Right lung (tissue), 10 donors: ENCODE measurements at places on chromosomes 2 and 18.

DNA sequence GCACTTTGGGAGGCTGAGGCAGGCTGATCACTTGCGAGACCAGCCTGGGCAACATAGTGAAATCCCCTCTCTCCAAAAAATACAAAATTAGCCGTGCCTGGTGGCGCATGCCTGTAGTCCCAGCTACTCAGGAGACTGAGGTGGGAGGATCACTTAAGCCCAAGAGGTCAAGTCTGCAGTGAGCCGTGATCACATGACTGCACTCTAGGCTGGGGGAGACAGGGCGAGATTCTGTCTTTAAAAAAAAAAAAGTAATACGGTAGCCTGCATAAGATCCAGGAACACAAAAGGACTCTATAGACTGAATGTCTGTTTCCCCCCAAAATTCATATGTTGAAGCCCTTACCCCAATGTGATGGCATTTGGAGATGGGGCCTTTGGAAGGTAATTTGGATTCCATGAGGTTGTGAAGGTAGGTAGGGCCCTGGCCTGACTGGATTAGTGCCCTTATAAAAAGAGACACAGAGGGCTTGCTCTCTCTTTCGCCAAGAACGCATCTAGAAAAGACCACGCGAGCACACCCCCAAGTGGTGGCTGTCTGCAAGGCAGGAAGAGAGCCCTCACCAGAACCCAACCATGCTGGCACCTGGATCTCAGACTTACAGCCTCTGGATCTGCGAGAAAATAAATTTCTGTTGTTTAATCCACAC, 17.0 kb downstream of the MBOAT2 start:
- no peak for DNase-seq

DNA sequence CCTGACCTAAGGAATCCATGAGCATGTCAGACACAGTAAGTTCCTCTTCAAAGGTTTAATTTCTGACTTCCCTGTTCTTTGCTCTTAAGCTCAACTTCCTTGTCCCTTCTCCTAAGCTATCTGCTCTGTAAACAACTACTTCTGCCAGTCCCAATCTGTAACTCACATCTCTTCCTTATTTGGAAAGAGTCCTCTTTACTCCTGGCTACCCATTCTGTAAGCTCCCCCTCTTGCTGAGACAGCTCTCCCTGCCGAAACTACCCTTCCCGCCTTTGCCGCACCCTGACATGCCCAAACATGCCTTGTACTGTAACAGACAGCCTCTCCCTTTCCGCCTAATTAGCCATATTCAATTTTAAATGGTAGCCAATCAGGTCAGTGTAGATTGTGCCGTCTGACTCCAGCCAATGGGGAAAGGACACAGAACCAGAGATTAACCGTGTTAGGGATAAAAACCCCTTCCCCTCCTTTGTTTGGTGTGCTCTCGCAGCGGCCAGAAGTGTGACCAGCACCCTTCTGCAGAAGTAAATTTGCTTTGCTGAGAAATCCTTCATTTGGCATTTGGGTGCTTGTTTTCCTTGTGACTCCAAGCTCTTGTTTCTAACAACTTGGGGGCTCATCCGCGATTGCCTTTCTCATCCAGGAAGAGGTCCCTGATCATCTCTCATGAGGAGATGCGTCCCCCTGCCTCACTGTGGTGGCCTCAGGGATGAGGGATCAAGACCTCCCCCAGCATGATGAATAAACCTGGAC, 49.0 kb downstream of the PIAS2 start:
- DNase-seq: no peak

GRCh38 chr2:191824398-191824797, 22.5 kb downstream of the CAVIN2 start:
- no peak for DNase-seq

DNA sequence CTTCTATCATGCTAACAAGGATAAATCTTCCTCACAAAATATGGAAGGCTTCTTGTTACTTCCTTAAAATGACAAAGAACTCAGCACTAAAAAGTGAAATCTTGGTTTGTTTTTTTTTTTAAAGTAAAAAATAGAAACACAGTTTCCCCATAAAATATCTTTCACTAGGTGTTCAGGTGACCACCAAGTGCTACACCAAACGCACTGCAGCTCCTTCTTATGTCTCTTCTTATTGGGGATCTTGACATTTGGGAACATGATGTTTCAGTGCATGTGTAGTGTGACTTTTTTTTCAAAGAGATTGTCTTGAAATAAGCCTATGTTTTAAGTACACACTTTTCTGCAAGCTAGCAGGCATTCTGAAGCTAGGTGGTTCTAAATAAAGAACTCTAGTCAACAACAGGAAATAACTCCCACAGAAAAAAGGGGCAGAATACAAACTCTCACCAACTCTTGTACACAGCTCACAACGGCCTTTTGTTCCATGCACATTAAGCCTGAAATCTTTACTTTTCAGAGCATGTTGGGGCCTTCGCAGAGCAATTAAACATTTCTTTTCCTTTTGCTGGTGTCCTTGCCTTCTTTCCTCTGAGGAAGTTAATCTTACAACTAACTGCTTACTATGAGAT, 13.2 kb upstream of the SERTAD2 start:
- no peak for DNase-seq

- DNase-seq: no peak
These were observed 754.6 kb upstream of the SOX11 start for GRCh38 chr2:4937550-4937949.
